ENCODE measurements at places on chromosomes 16 and 17.

GRCh38 chr16:82834151-82834815, 207.5 kb downstream of the CDH13 start:
- no peak for DNase-seq

DNA sequence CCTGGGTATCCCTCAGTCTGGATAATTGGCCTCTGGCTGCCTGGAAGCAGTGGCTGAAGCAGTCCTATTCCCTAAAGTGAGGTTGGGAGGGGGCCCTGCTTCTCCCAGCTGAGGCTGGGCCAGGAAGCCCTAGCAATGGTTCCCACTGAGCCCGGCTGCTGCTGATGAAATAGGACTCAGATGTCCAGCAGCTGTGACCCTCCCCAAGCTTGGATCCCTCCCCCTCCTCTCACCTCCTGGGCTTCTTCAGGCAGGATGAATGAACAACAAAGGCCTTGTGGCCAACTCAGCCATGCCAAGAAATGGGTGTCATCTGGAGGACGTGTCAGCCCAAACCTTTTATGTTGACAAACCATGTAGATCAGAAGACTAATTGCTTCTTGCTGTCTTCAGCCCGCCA, 42.0 kb downstream of the AXIN2 start:
- no peak for DNase-seq

DNA sequence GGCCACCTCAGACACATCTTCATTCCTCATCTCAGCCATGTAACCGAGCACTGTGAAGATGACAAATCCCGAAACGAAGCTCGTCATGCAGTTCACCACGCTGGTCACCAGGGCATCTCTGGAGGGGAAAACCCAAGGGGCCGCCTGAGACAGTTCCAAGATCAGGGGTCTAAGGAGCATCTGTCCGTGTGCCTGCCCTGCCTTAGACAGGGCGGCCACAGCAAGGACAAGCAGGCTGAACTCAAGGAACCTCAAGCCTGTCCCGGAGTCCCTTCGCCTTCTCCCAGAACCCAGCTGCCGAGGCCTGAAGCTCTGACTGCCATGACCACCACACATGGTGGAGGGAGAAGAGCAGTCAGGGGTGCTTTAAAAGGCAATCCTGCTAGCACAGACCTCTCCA, 22.7 kb downstream of the SLC6A4 start:
- DNase-seq, result no peak

DNA sequence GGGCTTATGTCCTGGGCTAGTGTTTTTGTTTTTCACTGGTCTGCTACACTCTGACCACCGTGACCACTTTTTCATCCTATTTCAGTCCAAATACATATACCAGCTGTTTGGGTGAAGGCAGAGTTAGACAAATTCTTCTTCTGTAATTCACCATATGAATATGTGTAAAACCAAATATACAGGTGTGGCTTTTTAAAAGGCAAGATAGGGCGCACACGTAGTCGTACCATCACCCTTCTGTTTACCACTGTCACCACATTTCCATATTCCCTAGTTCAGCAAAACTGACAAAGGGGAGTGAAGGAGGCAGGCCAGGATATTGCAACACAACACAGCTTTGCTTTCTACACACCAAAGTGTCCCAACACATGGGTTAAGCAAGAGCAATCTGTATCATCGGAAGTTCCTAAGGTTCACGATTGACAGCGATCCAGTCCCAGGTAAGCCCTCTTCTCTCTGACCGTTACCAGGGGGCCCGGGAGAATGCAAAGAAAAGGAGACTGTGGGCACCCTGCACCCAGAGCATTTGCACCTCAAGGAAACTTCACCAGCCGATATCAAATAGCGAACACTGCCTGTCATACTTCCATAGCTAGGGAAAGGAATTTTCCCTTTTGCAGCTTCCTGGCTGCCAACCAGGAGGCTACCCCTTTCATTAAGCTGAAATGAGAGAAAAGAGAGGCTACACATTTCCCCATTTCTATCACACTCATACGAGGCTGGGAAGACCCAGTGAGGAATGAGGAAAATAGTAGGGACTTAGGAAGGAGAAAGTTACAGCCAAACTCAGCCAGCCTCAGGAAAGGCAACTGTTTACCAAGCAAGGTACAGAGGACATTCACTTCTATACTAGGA, 23.1 kb downstream of the CREBBP start:
- no peak for DNase-seq

DNA sequence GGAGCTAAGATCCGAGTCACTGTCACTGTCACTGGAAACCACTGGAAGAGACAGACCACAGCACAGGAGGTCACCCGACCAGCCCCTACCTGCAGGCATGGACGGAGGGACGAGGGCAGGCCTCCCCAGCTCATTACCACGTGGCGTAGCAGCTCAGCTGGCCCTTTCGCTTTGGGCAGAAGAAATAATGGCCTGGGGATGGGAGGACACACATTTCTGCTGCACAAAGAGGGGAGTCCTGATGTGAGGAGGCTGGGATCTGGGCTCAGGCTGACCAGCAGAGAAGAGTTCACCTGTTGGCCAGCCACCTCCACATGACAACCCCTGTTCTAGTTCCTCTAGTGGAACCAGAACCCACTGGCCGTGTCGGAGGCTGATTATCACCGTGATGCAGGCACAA, 38.2 kb upstream of the DOC2B start:
- no peak for DNase-seq

DNA sequence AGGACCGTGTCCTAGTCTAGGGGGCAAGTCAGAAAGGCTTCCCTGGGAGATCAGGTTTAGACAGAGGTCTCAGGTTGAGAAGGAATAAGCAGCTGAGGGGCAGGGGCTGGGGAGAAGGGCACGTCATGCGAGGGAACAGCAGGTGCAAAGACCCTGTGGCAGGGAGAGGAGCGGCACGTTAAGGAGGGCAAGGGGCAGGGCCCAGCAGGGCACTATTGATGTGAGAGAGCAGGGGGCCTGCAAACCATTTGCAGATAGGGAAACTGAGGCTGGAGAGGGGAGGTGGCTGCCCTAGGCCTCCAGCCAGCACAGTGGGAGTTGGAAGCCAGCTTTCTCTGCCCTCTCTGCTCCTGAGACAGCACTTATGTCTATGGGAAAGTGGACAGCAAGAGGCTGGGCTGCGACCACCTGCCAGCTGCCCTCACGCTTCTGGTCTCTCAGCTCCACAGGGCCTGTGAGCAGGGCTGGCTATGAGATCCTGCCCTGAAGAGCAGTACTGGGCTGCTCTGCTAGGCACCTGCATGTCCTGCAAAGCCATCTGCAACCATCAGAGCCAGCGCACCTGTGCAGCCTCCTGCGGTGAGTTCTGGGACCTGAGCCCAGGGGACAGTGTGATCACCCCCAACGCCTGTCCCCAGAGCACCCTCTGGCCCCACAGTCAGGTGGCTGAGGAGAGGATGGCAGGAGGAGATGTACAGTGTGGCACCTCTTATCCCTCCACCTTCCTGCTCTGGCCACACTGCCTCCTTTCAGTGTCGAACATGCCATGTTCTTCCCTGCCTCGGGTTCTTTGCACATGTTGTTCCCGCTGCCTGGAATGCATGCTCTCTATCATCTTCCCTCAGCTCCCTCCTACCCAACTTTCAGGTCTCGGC, 61.5 kb downstream of the USP22 start:
- no peak for DNase-seq

DNA sequence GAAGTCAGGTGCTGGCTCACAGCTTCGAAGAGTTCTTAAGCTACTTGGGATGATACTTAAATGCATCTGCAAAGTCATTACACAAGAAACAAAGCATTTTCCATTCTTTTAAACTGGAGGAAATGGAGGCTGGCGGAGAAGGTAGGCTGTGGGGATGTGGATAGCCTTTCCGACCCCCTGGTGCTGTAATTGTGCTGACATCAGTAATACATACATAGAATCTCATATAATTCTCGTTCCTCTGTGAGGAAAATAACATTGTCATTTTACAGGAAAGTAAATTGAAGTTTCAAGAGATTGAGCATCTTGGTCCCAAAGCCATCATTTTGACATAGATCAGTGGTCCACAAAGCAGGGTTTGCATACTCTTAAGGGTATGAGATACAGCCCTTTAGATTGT, 39.5 kb downstream of the UTP18 start:
- no peak for DNase-seq

- DNase-seq, result no peak
These were observed 123.2 kb upstream of the AXIN2 start for GRCh38 chr17:65684631-65685030.

DNA sequence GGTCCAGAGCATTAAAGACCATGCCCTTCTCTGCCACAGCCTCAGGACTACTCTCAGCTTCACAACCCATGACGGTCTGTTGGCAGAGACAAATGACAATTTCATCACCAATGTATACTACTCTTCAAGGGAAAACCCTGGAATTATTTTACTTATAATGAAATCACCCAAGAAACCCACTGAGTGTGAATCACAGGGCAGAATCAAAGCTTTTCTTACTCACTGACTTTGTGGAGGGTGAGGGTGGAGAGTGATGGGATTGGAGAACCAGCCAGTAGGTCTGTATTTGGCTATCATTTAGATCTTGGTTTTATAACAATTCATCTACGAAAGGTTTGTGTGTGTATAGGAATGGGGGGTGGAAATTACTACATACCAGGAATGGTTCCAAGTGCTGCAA, 442.6 kb downstream of the SHISA9 start:
- no peak for DNase-seq

- no peak for DNase-seq
These were observed 61.5 kb downstream of the NF1 start for GRCh38 chr17:31156326-31156725.

DNA sequence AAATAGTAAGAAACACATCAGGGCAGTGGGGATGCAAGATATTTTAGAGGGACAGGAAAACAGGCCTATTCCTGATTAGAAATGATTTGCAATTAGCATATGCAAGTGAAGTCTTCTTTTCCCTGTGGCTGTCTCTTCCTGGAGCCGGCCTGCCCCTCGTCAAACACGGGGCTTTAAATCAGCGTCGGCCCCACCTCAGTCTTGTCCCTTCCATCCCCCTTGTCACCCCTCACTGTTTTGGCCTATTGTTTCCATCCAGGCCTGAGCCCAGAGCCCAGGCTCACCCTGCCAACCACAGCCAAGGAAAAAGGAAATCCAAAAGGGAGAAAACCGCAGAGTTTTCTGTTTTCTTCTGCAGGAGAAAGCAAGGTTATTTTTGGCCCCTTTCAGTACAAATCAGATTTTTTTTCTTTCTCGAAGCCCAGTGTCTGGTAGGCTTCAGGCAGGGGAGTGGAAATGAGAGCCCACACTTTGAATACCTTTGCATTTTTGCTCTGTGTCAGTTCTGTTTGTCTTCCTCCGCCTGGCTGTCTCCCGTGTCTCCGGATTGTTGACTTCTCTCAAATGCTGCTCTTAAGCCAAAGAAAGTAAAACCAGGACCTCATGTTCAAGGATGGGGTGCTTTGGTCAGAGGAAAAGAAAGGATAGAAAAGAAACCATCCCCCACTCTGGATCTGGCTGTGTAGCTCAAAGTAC, 399.9 kb upstream of the CDH11 start:
- DNase-seq, result no peak

- DNase-seq, result no peak
These were observed 50.0 kb upstream of the CCL1 start for GRCh38 chr17:34412965-34413441.

DNA sequence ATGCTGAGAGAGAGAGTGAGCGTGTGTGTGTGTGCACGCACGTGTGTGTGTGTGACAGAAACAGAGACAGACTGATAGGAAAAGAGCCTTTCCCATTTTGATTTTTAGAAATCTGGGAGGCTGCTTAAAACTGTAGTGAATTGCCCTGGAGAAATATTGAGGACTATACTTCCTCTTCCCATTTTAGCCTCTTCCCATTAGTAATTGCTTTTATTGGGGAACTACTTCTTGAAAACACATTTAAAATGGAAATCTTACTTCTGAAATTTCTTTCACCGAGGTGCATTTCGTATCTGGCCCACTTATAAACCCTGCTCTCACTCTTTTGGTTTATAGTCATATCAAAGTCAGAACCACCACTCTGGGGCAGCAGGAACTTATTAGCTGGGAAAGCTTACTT, 47.1 kb downstream of the NUP93 start:
- no peak for DNase-seq

DNA sequence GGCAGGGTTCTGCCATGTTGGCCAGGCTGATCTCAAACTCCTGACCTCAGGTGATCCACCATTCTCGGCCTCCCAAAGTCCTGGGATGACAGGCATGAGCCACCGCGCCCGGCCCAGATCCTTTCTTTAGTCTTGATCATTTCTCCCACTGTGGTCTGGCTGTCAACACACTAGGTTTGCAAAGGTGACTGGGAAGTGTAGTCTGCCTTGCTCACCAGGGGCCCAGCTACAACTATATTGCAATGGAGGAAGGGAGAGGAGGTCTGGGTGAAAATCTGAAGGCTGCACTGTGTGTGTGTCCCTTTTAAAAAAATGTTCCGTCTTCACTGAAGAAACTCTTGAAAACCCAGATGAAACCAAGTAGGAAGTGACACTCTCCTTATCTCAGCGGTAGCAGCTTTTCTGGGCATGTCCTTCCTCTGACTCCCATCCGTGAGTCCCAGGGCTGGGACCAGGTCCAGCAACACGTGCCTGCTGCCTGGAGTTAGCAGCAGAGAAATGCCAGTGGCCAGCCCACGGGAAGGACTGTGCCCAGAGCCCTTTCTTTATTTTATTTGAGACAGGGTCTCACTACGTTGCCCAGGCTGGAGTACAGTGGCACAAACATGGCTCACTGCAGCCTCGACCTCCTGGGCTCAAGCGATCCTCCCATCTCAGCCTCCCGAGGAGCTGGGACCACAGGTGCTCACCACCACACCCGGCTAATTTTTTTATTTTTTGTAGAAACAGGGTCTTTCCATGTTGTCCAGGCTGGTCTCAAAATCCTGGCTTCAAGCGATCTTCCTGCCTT, 17.8 kb upstream of the KIF19 start:
- DNase-seq, result no peak

- no peak for DNase-seq
These were observed 85.9 kb downstream of the TBC1D16 start for GRCh38 chr17:79949656-79950209.

DNA sequence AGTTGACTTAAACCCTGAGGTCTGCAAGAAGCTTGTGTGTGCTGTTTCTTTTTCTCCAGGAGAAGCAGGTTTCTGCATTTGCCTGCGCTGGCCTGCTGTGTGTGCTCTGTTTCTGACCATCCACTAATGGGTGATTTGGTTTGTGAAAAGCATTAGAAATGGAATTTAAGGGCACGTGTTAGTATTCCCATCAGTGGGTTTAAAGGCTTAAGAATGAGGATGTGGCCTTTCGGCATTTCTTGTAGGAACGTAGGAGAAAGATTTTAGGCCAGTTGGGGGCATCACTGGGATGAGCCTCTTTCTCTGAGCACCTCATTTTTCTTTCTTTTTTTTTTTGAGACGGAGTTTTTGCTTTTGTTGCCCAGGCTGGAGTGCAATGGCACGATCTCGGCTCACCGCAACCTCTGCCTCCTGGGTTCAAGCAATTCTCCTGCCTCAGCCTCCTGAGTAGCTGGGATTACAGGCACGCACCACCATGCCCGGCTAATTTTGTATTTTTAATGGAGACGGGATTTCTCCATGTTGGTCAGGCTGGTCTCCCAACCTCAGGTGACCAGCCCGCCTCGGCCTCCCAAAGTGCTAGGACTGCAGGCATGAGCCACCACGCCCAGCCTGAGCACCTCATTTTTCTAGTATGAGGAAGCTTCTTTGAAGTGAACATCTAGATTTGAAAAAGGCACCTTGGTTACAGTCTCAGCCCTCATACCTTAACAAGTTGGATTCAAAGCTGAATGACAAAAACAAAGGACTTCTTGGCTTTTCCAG, 110.3 kb downstream of the BANP start:
- DNase-seq, result no peak

- no peak for DNase-seq
These were observed 74.7 kb downstream of the BMERB1 start for GRCh38 chr16:15509051-15509592.

- DNase-seq, result no peak
These were observed 113.2 kb downstream of the GSG1L start for GRCh38 chr16:27950206-27950887.
